ENCODE measurements at places on chromosomes 3 and 15. TPM values are rescaled to one million over a fixed set of nuclear protein-coding genes. Genes with fewer than 3 reads are reported as not detected.

C3orf80 gene
- 0.48 TPM for total RNA-seq

SPESP1 gene
- 46.7 TPM for total RNA-seq

CHST13 gene
- total RNA-seq: not detected

DNASE1L3 gene
- not detected for total RNA-seq

SLC22A14 gene
- total RNA-seq: 0.12 TPM

VWA5B2 gene
- total RNA-seq: not detected

ATP8B4 gene
- 0.36 TPM for total RNA-seq

Data from RPMI7951 (cell line).